Lower leg skin (tissue), 4 donors: ENCODE measurements at places on chromosomes 5 and 9.

- no peak for DNase-seq
Measured at GRCh38 chr9:32177396-32177795, 207.0 kb upstream of the ACO1 start.

DNA sequence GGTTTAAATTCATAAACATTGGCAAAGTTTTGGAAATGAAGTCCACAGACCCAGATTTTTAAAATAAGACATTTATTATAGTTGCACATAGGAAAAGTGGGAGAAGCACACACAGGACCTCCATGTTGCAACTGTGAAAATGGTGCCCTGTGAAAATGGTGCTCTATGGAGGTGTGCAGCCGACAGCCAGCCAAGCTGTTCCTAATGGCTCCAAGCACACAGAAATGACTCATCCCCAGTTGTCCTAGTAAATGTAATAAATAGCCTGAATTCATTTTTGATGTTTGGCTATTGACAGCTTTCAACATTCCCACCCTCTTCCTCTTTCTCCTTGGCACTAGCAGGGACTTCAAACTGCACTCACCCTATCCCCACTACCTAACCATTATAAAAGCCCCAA is 590.9 kb downstream of the CAAP1 start:
- no peak for DNase-seq

DNA sequence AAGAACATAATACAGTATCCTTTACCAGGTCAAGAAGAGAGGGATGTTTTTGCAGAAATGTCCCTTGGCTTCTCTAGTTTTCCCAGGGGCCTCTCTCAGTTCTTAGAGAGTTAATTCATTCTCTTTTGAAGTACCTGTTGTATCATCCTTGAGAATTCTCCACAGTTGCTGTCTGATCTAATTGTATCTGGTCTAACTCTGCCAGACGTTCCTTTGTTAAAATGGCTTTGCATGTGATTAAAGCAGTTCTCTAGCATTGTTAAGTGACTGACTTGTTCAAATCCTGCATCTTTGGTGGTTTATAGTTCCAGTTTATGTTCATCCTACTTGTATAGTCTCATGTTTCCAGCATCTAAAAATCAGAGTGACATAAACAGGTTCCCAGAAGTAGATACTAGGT is 65.0 kb downstream of the KIAA1958 start:
- no peak for DNase-seq

DNA sequence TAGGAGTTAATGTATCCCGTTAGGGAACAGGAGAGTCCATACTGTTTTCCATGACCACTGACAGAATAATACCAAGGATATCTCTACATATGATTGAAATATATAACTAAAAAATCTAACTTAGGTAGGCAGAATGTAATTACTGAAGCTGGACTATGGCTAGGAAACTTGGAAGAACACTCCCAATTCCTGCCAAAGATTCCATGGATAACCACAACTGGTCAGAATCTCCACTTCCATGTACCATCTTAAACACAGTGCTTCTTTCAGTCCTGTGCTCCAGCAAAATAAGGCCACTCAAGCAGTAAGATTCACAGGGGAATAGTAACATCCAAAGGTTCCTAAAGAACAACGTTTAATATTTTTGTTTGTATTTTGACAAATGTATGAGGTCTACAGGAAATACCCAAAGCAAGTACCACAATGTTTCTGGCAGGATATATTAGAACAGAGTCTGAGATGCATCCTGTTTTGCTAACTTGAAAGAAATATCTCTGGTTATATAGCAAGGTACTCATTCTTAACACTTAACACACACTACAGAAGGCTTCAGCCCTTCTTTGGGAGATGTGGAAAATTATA is 295.0 kb downstream of the ADAMTS6 start:
- no peak for DNase-seq

DNA sequence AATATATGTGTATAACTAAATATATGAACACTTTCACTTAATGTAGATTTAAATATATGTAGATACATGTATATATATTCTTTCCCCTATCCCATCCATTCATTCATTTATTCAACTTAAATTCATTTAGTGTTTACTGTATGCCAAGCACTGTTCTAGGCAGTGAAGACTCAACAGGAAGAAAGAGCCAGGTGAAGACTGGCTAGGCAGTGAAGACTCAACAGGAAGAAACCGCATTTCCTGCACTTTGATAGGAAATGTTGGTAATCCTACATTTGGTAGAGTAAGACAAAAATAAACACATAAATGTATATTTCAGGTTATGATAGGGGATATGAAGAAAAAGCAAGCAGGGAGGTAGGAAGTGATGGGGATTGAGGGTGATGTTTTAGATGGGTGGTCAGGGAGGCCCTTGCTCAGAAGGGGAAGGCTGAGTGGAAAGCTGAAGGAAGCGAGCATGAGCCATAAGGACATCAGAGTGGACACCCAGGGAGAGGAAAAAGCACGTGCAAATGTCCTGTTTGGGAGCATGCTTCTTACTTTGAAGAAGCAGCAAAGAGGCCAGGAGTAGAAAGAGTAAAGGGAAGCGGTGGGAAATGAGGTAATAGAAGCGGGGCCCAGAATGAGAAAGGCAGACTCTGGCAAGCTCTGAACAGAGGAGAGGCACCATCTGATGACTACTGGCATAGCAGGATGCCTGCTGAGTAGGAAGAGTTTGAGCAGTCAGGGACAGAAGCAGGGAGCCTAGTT is 227.8 kb upstream of the MAP3K1 start:
- DNase-seq: no peak

- no peak for DNase-seq
Measured at GRCh38 chr5:93585041-93585766, 2.2 kb downstream of the NR2F1 start.

DNA sequence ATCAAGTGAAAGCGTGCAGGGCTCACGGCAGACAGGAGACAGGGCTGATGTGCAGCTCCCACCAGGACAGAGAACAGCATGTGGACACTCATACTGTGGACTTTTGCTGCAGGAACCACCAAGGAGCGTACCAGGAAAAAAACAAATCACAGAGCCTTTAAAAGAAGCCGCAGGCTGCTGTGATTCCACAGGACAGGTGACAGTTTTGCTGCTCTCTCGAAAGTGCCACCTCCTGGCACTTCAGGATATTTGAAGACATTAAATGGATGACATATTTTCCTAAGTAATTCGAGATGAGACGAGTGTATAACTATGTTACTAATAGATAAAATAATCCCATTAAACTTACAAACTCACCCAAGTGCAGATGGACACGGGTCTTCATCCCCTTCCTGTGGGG is 29.3 kb downstream of the ZDHHC11 start:
- DNase-seq: no peak

- no peak for DNase-seq
Measured at GRCh38 chr5:21397693-21398092, 1409.7 kb upstream of the CDH18 start.

GRCh38 chr5:140607031-140607430 is 25.9 kb downstream of the CD14 start:
- no peak for DNase-seq

GRCh38 chr5:39801306-39801705 is 376.5 kb upstream of the DAB2 start:
- DNase-seq: no peak

- no peak for DNase-seq
Measured at GRCh38 chr5:604391-604831, 7.7 kb upstream of the CEP72 start.

GRCh38 chr5:171771856-171772255 is 13.8 kb upstream of the SMIM23 start:
- DNase-seq: no peak

DNA sequence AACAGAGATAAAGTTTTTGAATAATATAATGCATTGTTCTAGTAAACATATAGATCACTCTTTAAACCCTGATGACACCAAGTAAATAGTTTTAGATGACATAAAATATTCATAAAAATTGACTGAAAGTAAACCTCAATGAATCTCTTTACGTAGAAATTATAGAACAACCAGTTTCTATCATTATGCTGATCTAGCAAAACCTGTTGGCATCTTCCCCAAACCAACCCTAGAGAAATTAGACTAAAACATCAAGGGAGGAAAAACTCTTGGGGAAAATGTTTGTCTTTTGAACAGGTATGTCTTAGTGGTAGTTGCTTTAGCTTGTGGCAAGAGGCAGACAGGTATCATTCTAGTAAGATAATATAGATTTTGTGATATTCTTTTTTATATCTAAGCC is 747.0 kb upstream of the CDH6 start:
- no peak for DNase-seq

- no peak for DNase-seq
Measured at GRCh38 chr5:160479926-160480325, 58.3 kb downstream of the PTTG1 start.

DNA sequence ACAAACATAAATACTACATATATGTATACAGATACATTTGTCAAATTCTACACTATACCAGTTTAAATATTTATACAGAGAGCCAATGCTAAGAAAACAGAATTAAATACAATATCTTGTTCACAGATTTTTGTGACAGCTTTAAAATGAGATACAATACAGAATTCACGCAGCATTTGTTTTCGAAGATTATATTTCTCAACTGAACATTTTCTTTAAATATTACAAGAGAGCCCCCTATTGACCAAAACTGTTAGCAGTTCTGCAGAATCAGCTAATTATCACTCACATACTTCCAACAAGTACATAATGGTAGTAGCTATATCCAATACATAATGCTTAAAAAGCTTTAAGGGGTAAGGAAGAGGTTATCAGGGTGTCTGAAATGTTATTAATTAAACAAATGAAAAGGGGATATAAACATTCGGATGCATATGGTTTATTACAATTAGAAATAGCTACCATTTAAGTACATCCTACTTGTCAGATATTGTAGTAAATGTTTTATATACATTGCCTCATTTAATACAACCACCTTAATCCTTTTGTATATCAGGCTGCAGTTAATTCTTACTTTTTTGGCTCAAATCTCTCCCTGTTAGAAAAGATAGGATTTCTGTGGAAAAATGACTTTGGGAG is 31.7 kb downstream of the ZDHHC21 start:
- no peak for DNase-seq

DNA sequence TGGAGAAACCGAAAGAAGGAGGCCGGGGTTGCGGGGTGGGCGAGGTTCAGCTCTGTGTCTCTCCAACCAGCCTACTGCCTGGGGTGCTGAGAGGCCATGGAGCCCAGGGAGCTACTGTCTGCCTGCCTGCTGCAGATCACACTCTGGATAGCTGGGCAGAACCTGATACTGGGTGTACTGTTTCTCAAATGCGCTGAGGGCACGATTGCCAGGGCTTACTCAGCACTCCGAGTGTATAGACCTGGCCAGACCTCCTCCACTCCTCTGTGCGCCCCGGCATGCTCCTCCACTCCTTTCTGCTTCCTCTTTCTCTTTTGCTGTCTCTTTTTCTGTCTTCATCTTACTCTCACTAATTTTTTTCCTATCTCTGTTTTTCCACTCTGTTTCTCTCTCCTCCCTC is 215.1 kb downstream of the PAPPA start:
- no peak for DNase-seq

- no peak for DNase-seq
Measured at GRCh38 chr9:119255116-119255515, 114.1 kb downstream of the BRINP1 start.

DNA sequence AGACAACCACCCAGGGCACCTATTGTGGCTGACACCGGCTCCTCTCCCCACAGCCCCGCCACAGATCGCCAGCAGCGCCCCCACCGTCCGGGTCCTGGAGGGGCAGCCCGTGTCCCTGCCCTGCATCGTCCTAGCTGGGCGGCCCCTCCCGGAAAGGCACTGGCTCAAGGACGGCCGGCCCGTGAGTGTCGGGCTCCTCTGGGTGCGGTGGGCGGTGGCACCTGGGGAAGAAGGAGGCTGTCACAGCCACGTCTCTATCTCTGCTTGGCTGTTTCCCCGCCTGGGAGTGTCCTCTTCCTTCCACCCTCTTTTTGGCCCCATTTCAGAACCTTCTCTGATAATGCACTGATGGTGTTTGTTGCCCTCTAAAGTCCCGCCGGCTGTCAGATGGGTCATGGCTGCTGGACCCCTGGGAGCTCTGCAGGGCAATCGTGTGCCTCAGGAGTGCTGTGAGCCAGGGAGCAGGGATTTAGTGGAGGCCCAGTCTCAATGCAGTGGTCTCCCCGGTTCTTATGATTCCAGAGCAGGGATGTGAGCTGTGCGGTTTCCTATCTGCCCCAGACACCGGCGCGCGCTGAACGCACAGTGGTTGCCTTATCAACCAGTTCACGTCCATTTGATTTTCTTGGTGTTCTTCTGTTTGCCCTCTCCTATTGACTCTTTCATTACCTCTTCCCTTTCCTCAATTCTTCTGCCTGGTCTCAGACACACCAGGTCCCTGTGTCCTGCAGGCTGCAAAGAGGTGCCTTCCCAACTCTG is 55.3 kb downstream of the HMCN2 start:
- DNase-seq: no peak

- no peak for DNase-seq
Measured at GRCh38 chr9:98365227-98365669, 109.8 kb upstream of the TBC1D2 start.

DNA sequence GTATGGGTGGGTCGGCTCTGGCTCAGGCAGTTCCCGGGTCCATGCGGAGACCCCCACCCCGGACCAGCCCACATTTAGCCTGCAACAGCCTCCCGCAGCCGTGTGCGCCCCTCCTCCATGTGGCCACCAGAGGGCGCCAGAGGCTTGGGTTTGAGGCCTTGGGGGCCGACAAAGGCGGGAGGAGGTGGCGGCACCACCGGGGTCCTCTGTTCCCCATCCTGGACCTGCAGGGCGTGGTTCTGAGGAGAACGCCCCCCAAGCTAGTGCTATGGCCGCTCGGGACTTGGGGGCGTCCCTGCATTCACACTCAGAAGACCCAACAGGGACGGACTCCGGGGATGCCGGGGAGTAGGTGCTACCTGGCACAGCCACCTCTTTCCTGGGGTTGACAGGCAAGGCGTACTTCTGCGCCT is 16.5 kb downstream of the ASS1 start:
- DNase-seq: peak; percentile 92

DNA sequence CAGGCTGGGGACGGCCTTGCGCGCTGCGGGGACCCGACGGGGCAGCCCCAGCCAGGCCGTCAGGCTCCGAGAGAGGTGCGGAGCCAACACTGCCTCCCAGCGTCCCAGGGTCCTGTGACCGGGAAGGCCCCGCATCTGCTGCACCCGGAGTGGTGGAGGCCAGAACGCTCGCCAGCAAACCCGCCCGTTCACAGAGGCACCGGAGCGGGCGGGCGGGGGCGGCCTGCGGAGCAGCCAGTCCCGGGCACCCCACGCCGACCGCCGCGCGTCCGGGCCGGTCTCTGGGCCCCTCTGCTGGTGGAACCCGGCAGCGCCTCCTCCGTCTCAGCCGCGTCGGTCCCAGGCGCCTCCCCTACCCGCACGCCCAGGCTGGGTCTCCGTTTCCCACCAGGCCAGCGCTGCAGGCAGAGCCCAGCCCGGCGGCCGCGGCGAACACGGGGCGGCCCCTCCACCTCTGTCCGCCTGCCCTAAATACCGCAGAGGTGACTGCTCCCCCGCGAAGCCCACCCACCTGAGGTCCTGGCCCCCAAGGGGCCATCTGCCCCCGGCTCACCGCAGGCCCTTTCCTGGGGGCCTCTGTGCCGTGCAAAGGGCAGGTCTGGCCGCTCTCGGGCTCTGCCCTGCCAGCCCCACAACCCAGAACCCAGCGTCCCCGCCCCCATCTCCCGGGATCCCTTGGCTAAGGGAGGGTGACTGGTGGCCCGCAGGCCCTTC is 15.9 kb downstream of the EXD3 start:
- DNase-seq: no peak

GRCh38 chr5:51276250-51276649 is 107.0 kb upstream of the ISL1 start:
- DNase-seq: no peak
